ENCODE measurements at places on chromosomes 7 and 10.

DNA sequence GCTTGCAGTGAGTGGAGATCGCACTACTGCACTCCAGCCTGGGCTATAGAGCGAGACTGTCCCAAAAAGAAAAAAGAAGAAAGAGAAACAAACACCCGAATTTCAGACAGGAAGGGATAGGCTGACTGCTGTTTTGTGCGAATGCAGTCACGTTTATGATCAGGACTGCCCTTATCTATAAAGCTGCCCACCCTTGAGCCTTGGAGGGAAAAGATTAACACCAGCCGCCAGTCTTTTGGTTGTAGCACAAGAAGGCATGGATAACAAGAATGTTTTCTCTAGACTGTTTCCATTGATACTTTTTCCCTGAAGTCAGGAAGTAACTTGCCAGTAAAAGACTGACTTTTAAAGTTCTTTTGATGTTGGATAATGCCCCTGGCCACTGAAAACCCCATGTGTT, 314.0 kb downstream of the BICC1 start:
- DNase-seq, result no peak

DNA sequence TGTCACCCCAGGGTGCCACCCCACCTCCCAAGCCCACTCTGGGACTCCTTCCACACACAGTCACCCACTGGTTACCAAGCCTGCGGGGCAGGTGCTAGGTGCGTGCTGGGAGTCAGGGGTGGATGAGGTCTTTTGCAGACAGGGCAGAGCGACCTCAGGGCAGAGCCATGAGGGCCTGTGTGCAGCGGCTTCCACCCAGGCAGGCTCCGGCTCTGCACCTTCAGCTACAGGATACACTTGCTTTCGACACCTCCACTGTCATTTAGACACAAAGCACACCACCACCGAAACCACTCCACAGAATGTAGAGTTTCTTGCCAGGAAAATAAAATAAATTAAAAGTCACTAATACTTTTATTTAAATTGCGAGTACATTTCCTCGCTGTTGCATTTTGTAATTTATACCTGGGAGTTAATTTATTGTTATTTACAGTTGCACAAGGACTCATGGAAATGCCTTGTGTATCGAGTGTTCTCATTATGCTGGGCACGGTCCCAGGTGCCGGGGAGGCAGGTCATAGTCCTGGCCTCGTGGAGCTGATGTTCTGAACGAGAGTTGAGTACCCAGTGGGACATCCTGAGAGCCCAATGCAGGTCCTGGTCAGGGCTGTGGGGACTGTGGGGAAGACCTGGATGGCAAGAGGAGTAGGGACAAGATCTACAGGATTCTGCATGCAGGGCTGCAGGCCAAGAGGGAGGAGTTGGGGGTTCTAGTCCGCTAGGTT, 127.8 kb downstream of the CUX1 start:
- DNase-seq, result no peak

GRCh38 chr10:98417973-98418664, 3.1 kb upstream of the PYROXD2 start:
- no peak for DNase-seq

- DNase-seq, result peak; percentile 47
Observed at GRCh38 chr10:43816351-43817321, 168.0 kb upstream of the ZNF32 start.

DNA sequence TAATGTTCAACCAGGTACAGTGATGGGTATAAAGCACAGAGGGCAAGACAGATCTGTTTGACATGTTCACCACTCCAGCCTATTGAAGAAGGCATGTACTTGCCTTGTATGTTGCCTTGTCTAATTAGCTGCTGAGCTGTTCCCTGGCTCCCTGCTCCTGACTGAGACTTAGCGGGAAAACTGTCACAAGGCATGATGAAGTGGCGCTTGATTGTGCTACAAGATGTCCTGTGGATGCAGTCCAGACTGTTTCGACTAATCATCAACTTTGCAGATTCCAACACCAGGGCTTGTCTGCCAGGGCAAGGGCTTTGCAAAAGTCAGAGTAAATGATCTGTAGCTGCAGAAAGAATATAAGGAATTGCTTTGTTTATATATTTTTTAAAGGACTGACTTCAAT, 136.2 kb upstream of the NRBF2 start:
- DNase-seq, result no peak

- DNase-seq, result no peak
Observed at GRCh38 chr10:51397695-51398094, 301.7 kb downstream of the CSTF2T start.

DNA sequence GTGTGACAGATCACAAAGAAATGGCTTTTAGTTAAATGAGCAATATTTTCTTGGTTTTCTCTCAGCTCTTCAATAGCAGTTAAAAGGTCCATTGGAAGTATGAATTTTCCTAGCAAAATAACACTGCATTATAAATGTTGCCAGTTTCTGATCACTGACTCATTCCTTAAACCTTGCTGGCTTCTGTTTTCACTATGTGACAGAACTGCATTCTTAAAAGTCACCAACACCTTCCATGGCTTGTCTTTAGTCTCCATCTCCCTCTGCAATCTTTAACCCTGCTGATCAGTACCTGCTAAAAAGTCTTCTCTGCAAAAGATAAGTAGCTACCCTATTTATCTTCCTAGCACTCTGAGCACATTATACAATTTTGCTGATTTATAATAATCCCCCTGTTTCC, 405.0 kb upstream of the LRRN3 start:
- no peak for DNase-seq

GRCh38 chr7:140448781-140449480, 30.4 kb downstream of the MKRN1 start:
- no peak for DNase-seq

GRCh38 chr10:130863044-130863443, 448.5 kb downstream of the TCERG1L start:
- DNase-seq, result no peak

GRCh38 chr7:127718340-127718679, 66.3 kb downstream of the SND1 start:
- no peak for DNase-seq

- DNase-seq, result no peak
Observed at GRCh38 chr7:150511048-150511447, 3.6 kb upstream of the GIMAP7 start.

GRCh38 chr10:130160775-130161174, 24.6 kb downstream of the GLRX3 start:
- no peak for DNase-seq

DNA sequence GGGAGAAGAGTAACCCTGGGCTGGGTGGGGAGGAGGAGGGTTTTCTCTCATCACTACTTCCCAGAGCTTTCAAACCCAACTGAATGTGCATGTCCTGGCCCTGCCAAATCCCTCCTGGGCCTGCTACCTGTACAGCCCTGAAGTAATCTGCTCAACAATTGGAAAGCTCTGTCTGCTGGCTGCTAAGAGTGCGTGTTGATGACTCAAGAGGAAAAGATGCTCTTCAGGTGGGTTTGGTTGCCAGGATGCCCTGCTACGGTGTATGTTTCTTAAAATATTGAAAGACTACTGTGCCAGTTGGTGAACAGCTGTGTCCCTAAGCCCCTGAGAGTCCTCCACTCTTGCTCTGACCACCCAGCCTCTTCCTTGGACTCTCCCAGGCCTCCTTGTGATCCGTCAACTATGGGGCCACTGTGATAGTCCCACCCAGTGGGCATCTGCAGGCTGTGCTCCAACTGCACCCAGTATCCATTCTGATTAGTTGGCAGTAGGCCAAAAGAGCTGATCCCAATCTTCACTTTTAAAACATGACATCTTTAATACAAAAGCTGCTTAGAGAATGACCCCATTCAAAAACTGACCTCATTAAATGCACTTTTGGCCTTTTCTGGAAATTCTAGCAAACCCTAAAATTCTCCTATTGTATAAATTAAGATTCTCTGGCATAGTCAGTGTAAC, 85.6 kb downstream of the AOAH start:
- no peak for DNase-seq
